Stimulated activated CD8-positive, alpha-beta memory T cell treated with anti-CD3 and anti-CD28 coated beads, Interleukin-4, amount 100 ng/mL, for 24 hours (primary cell): ENCODE measurements at places on chromosomes 4 and X.

GRCh38 chrX:123803331-123803983 lies 56.4 kb upstream of the XIAP start:
- no peak for DNase-seq

- DNase-seq, result no peak
Observed at GRCh38 chrX:20857746-20858145, 516.5 kb upstream of the CNKSR2 start.

DNA sequence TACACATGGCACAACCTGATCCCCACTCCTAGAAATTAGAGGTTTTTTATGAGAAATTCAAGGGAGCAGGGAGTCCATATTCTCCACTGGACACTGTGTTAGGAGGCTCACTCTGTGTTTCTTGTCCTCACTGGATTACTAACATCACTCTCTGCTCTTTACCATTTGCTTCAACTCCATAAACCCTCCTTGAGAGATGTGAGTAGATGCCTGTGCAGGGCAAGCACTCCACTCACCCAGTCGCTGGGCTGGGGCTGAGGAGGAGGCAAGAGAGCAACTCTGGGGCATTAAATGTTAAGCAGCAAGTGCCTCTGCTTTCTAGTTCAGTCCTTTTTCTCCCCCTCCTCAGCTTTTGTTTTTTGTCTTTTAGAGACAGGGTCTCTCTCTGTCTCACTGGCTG lies 115.1 kb downstream of the LARP7 start:
- DNase-seq, result no peak

- DNase-seq, result no peak
Observed at GRCh38 chr4:165207016-165207430, 338 bp upstream of the KLHL2 start.
